ENCODE measurements at places on chromosomes 6 and 20. TPM values are rescaled to one million over a fixed set of nuclear protein-coding genes. Genes with fewer than 3 reads are reported as not detected.
A peak's percentile ranks its signal among the peaks of the same experiment; 100 is the strongest.

DNA sequence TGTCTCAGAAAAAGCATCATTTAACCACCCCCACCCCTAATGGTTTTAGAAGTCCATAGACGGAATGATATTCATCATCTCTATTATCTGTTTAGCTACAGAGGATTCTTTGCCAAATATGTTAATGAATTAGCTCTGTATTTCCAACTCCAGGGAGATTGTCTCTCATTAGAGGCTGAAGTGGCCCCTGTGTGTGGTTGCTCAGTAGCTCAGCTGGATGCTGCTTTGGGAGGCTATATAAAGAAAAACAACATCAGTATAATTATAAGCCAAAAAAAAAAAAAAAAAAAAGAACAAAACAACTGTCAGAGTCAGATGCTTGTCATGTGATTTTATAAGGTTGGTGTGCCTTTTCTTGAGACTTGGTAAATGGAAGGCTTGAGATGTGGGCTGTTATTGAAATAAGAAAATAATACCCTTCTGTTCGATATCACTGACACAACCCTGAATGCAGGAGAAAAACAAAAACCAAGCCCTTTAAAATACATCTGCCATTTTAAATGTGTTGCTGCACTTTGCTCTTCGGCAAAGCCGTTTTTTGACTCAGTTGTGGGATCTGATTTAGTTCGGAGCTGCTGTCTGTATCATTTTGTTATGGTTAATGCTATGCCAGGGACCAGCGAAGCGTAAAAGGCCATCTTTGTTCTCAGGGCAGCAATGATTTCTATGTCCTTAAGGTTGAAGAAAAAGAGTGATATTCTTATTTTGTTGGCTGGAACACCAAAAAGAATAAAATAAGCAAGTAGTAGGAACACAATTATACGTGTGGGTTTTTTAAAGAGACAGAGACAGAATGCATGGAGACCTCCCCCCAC lies 422.6 kb downstream of the QKI start:
- no peak for DNase-seq

- DNase-seq = peak; percentile 75
These were observed 988 bp downstream of the TXNDC5 start for GRCh38 chr6:7909323-7910276.

DNA sequence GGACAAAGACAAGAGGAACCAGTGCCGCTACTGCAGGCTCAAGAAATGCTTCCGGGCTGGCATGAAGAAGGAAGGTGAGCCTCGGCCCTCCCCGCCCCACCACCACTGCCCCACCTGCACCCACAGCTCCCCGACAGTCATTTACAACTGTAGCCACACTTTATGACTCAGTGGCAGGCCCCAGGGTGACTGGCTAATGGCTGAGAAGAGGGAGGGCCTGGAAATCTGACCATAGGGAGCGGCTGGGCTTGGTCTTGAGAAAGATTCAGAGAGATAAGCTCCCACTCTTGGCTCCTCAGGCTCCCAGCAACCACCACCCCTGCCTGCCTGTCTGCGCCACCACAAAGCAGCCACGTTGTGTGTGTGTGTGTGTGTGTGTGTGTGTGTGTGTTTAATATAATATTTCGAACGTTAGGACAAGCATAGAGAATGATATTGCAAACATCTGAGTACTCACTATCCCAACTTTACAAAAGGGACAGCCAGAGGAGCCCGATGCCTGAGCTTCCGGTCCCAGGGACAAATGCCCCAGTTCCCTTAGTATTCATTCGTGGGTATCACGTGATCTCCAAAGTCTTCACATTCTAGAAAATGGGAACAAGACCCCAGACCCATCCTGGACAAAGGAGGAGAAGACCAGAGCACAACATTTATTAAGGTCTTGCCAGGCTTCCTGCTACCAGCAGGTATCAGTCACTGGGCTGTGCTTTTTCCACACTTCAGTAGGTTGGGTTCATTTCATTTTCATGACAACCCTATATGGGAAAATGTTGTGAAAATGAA lies 52.1 kb downstream of the HNF4A start:
- DNase-seq = no peak

GRCh38 chr20:10551732-10552724 lies 116.9 kb downstream of the SLX4IP start:
- no peak for DNase-seq

PTCRA gene
- total RNA-seq = 0.40 TPM

DNA sequence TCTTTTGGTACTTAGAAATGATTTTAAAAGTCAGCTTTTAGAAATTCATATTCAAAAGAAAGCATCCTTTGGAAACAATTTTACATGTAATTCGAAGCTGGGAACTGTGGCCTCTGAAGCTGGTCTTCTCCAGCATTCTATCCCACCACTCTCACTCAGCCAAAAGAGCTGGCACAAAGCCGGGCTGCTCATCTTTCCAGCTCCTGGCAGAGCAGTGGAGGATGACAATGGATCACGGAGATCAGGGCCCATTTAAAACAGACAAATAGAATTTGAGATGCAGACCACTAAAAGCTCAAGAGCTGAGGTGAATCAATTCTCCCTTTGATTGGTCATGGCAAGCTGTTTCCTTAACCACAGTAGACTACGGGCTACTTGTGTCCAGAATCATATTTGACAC lies 60.6 kb downstream of the OTOR start:
- no peak for DNase-seq

DNA sequence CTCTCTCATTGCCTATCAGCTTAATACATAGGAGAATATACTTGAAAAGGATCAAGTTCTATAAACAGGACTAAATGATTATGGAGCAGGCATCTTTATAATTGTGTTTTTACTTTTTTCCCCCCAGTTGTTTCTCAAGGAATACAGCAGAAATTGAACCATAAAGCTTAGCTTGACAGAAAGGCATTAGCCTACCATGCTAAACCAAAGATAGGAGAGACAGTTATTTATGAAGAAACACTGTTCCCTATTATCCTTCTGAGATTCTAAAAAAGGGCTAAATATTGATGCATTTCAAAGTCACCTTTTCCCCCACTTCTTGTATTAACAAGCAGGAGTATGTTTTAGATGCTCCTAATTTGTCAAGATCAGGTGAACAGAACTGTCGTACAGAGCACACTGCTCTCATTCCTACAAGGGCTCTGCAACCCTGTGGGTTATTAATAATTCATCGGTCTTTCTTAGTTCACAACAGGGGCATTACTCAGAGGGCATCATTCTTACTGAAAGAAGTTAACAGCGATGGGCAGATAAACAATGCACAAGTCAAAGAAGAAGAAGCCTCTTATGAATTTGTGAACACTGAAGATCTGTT lies 38.7 kb downstream of the PRKN start:
- no peak for DNase-seq

- no peak for DNase-seq
These were observed 292.2 kb upstream of the QKI start for GRCh38 chr6:163122365-163122764.

- no peak for DNase-seq
These were observed 87.0 kb upstream of the LRFN2 start for GRCh38 chr6:40674170-40674569.

DNA sequence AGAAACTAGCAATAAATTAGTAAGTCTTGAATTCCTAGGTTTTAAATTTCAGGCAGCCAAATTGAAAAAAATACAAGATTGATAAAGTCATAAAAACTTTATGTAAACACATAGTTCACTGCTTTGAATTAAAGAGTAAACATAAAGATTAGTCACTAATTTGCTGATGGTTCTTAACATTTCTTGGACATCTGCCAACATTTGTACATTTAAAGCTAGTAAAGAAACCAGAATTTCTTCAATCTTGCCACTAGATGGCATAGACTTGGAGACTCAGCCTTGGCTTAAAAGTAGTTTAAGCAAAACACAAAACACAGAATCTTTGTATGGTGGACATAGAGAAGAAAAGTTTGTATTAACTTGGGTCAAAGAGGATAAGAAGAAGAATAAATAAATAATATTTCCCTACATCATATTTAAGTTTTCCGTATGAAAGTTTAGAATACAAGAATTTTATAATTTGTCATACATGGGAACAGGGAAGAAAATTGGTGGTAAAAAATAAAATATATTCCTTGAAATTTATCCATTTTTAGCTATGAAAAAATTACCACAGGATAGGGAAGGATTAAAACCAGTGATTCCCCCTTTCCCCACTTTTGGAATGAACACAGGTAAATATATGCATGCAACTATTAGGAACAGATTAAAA lies 41.7 kb upstream of the FAM135A start:
- no peak for DNase-seq

FAM83C gene
- total RNA-seq = not detected

DNA sequence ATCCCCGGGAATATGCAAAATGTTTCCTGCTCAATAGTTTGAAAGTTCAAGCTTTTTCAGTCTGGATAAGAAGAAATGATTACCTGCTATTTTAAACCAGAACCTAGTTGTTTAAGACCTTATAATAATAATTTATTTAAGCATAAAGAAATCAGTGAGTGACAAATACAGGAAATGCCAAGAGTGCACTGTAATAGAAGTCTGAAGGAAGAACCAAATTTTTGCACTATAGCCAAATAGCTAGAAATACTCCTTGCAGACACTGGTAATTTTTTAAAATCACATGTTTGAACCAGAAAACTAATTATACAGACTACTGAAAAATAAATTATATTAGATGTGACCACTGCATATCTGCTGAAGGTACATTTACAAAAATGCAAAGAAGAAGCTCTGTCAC lies 93.2 kb downstream of the MMS22L start:
- no peak for DNase-seq

AURKA gene
- total RNA-seq = 1.4 TPM

NKX2-2 gene
- not detected for total RNA-seq

DNA sequence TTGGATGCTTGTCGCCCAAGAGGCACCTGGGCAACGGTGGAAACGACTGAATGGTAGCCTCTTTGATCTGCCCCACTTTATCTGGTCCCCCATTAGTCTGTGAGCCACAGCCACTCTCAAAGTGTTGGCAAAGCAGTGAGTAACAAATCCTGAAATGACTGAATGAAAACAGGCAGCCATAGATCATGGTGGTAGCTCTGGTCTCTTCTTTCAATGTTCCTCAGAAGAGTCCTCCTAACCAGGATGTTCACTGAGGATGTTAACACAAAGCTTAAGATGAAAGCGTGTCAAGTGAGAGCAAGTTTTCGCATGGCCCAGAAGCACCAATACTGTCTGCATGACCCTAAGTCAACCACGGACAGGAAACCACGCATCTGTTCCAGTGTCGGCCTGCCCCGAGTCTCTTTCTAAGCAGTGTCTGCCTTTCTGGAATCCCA lies 107.3 kb downstream of the IRF4 start:
- DNase-seq = no peak

DPPA5 gene
- not detected for total RNA-seq

CALHM4 gene
- total RNA-seq = not detected

GRCh38 chr6:110408901-110409300 lies 6.5 kb downstream of the DDO start:
- DNase-seq = no peak

DNA sequence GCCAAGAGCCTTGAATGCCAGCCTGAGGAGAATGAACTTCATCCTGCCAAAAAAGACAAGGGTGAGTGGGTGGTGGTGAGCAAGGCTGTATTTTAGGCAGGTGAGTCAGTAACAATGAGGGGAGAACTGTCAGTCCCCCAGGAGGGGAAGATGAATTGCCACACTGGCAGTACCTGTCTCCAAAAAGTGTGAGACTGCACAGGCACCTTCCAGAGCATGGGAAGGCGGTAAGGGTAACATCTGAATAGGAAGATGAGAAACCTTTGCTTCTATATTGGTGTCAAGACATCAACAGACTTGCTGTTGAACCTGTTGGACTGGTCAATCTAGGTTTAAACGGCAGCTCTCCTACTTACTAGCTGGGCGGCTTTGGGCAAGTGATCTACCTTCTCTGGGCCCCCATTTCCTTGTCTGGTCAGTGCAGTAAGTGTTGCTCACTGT lies 30.9 kb downstream of the STK35 start:
- DNase-seq = no peak

PRSS35 gene
- total RNA-seq = 3.2 TPM

- no peak for DNase-seq
These were observed 229.1 kb downstream of the NFATC2 start for GRCh38 chr20:51313358-51313827.

- no peak for DNase-seq
These were observed 18.1 kb upstream of the TRIM27 start for GRCh38 chr6:28941684-28942448.

- no peak for DNase-seq
These were observed 309.0 kb upstream of the CHD6 start for GRCh38 chr20:41927189-41927588.

DNA sequence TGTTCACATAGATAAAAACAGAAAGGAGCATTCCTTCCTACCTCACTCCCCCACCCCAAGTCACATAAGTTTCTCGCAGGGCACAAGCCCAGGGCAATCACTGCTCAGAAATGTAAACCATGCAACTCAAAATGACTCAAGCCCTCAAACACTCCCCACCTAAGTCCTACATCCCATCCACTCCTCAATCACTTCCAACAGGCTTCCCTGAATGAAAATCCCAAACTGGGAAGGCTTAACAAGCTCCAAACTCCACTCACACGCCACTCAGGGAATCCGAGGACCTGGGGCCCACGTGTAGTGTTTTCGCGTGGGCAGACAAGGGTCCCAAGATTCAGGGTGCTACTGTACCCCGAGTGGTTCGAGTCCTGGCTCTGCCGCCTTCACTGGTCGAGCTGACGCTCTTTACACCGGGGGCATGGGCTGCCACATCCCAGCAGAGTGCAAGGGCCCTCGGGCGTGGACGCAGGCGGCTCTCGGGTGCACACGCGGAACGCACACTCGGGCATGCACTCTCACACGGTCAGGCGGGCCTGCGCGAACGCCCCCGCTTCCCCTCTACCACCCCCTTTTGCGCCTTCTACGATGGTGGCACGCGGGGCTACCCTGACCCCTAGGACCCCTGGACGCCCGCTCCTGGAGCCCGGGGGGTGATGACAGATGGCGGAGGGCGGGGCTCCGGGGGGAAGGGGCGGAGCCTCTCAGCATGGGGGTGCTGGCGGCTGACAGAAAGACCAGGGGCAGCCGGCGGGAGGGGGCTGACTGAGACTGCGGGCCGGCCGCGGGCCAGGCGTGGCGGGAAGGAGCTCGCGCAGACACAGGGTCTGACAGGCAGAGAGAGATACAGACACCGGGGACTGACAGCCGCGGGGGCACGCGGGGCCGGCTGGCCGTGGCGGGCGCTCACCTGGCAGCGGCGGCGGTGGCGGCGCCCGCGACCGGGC lies 657 bp downstream of the ZHX3 start:
- peak; percentile 90 for DNase-seq

MAK gene
- total RNA-seq = 0.40 TPM

Measured in sciatic nerve (tissue), 2 donors.